ENCODE measurements at places on chromosomes 16 and 17. TPM values are rescaled to one million over a fixed set of nuclear protein-coding genes. Genes with fewer than 3 reads are reported as not detected.

- DNase-seq = peak; percentile 55
Observed at GRCh38 chr16:55035029-55035428, 104.4 kb downstream of the IRX5 start.

Gene TBC1D26
- not detected for total RNA-seq

Gene C1QL1
- 3.8 TPM for total RNA-seq

- no peak for DNase-seq
Observed at GRCh38 chr16:8798174-8798527, 512 bp downstream of the PMM2 start.

- DNase-seq = no peak
Observed at GRCh38 chr16:73997971-73998370, 298.6 kb upstream of the PSMD7 start.

Gene SLC12A4
- 14.3 TPM for total RNA-seq

GRCh38 chr17:70916469-70916868 lies 747.1 kb downstream of the KCNJ2 start:
- no peak for DNase-seq

DNA sequence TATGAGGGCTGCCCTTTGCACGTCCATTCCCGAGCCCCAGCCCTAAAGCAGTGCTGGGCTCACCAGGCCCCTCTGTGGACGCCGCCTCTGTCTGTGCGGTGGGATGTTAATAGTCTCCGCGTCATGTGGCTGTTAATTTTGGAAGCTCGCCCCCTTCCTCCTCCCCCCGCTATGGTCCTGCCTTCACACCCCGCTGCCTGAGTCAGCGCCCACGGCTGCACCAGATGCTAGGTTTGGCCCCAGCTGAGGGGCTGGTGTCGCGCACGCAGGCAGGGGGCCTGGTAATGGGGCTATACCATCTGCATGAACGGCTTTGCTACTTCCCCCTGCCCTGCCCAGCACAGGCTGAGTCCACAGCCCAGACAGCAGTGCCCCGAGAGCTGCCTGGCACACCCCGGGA lies 4.1 kb upstream of the SSTR5 start:
- DNase-seq = no peak

Gene PIK3R5
- total RNA-seq = 2.3 TPM

Gene TBC1D3B
- 0.74 TPM for total RNA-seq

- DNase-seq = peak; percentile 65
Observed at GRCh38 chr16:74623214-74623838, 16.4 kb upstream of the GLG1 start.

DNA sequence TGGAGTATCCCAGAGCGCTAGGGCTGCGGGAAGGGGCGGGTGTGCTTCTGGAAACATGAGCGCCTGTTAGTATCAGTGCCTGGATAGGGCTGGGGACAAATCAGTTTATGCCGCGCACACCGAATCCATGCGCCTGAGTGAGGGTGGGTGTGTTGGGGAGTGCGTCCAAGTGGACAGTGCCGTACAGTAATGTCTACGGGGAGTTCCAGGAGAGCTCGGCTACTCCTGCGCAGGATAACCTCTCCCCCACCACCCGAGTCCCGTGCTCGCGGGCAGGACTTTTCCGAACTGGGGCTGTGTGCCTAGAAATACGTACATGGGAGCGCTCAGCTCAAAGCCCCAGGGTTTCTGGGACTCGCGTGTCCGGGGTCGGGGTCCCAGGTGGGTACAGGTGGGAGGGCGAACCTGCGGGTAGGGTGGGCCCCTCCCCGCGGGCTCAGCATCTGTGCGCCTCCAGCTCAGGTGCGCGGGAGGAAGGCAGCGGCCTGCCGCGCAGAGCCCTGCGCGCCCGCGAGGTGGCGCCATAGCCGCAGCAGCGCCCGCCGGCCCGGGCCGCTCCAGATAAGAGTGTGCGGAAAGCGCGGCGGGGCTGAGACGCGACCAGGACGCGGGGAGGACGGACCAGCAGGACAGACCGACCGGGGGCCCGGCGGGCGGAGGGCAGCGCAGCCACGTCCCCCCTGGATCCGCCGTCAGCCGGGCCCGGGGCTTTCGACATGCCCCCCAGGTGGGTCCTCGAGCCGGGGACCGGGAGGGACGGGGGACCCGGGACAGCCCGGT lies at the start of gene HIC1:
HIC1 (plus strand) TSS at position 592 of the 780 bp plus-strand sequence. CDS start 1,588 bp downstream, outside the sequence.
- DNase-seq = peak; percentile 37

Gene CRHR1
- total RNA-seq = 0.27 TPM

DNA sequence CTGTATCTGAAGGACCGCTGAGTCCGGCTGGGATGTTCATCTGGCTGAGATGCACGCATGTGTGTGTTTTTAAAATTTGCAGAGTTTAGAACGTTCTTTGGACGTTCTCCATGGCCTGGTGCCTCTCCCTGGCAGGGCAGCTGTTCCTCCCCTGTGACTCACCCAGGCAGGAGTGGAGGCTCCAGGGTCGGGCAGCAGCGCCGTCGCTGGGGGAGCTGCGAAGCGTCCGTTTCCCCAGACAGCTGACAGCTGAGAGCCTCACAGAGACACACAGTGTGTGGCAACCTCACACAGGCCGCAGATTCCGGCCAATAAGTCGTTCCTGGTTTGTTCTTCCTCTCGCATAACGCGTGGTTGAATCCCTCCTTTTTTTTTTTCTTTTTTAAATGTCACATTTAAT lies 80.6 kb downstream of the OR1D5 start:
- peak; percentile 26 for DNase-seq

Gene SLC6A2
- total RNA-seq = not detected

DNA sequence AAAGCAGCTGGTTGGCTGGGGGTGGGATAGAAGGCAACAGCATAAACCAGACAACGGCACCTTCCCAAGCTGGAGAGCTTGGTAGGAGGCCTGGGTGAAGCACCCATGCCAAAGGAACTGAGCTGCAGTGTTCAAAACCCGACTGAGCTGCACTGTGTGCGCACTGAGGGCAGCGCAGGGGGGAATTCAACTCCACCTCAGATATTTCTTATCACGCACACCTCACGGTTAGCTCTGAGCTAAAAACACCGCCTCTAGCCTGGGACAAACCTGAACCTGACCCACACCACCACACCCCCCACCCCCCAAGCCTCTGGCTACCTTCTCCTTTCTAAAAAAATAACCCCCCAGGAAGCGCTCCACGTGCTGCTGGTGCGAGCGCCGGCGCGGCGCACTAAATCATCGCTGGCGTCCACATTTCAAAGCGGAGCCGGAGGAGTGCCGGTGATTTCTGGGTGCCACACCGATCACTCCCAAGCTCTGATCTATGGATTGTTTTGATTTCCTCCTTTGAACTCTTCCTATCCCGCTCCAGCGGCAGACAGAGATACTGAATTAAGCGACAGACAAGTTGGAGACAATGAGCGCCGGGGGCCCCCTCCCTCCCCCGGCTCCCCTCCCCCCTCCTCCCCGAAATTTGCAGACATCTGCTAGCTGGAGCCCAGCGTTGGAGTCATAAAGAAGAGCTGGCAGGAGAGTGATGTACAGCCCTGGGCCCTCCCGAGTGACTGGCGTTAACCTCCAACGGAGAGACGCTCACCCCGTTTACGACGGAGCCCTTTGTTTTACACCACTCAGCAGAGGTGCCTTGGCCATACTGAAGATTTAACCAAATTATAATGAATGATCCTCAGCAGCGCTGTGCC lies 85.0 kb downstream of the NOG start:
- DNase-seq = no peak

DNA sequence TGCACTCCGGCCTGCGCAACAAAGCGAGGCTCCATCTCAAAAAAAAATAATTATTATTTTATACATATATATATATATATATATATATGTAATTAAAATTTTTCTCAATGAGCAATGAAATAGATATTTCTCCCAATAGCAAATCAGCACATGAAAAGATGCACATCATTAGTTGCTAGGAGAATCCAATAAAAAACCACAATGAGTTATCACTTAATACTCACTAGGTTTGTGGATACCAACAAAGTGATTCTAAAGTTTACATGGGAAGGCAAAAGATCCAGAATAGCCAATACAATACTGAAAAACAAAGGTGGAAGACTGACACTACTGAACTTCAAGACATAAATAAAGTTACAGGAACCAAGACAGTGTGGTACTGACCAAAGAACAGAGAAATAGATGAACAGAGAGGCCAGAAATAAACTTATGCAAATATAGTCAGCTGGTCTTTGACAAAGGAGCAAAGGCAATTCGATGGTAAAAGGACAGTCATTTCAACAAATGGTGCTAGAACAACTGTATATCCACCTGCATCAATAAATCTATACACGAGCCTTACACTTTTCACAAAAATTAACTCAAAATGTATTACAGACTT lies 13.6 kb downstream of the SMG6 start:
- DNase-seq = peak; percentile 24

DNA sequence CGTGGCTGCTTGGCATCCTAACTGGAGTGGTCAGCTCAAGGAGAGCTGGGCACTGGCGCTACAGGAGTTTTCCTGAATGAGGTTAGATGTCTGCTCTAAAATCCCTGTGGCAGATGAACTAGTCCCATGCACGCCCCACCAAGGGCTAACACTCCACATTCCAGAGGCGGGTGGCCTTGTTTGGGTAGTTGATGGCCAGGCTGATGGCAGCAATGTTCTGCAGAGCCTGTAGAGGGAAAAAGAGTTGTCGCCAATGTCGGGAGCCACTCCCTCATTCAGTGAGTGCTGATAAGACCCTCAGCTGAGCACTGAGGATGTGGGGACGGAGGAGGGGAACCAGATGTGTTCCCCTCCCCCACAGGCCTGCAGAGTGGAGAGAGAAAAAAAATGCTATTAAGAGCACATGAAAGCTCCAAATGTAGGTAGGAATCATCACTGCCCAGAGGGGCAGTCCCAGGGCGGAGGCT lies 42.5 kb upstream of the ATP2A3 start:
- DNase-seq = no peak

GRCh38 chr16:30985401-30986128 lies 558 bp downstream of the HSD3B7 start:
- DNase-seq = peak; percentile 8

DNA sequence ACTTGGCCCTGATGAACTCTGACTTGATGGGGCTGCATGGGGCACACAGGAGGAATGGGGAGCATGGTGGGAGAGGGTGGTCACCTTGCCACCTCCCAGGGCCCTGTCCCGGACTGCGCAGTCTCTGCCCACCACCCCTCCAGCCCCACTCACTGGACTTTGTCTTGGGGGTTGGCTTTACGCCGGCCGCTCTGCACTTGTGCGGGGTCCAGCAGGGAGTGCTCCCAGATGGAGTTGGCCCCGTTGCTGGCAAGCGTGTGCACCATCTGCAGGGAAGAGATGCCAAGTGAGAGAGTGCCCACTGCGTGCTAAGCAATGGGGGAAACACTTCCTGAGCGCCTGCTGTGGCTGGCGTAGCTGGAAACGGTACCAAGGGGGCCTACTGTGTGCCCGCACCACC lies 6.7 kb downstream of the GIT1 start:
- no peak for DNase-seq

DNA sequence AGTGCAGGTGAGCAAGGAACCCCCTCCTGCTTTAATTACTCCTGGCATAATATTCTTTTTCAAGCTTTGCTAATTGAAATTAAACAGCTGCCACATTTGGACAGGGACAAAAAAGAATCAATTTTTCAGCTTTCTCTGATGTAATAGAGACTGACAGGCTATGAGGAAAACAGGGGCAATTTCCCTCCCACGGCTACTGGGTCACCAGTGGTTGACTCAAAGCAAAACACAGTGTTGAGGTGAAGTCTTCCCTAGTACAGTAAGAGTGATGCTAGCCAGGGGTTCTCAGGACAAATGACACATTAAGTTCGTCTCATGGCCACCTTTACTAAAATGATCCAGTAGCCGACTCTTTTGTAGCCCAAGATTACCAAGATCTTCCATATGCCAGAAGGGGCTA lies 38.6 kb upstream of the PMFBP1 start:
- no peak for DNase-seq

DNA sequence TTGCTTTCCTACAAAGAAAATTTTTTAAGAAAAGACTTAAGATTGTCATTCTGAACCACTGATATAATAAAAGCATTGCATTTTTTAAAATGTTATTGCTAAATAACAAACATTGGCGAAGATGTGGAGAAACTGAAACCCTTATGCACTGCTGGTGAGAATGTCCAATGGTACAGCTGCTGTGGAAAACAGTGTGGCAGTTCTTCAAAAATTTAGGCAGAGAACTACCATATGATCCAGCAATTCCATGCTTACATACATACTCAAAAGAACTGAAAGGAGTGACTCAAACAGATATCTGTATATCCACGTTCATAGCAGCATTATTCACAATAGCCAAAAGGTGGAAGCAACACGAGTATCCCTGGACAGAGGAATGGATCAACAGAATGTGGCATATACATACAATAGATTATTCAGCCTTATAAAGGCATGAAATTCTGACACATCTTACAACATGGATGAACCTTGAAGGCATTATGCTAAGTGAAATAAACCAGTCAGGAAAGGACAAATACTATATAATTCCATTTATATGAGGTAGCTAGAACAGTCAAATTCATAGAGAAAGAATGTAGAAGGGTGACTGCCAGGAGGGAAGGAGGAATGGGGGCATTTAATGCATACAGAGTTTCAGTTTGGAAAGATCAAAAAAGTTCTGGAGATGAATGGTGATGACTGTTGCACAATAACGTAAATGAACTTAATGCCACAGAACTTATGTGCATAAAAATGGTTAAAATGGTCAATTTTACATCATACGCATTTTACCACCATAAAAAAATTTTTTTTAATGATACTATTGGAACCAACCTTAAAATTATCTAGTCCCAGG lies 92.1 kb downstream of the CACNG1 start:
- no peak for DNase-seq

- no peak for DNase-seq
Observed at GRCh38 chr17:74659889-74660288, 36.4 kb upstream of the CD300E start.

Gene GRB7
- 0.11 TPM for total RNA-seq

DNA sequence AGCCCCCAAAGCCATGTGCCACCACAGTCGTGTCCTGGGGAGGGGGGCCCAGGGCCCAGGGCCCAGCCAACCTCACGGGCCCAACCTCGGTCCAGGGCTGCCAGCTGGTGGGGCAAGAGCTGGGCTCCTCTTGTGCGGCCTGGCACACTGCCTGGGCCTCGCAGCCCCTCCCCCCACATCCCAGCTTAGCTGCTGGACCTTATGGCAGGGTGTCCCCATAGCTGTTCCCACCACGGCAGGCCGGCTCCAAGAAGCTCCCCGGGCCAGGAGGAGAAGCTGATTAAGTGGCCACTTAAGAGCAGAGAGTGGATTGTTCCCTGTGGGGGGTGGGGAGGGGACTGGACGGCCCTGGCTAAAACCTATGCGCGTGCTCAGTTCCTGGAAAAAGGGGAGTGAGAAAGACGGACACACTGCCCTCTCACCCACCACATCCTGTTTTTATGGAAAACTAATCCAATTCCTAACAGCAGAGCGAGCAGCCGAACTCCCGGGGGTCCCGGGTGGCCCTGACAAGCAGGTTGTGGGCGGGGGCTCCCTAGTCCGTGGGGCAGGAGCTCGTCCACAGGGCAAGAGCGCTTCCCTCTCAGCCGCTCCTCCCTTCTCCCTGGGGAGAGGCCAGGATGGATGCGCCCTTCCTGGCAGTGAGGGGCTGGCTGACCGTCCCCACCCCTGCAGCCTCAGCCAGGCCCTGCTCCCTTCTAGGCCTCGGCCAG lies 16.8 kb downstream of the PIEZO1 start:
- no peak for DNase-seq

GRCh38 chr16:82972331-82972919 lies 345.7 kb downstream of the CDH13 start:
- no peak for DNase-seq

Gene CLEC10A
- total RNA-seq = not detected

All from SK-MEL-5 (cell line).